ENCODE measurements at places on chromosomes 2 and 18.

- DNase-seq, result no peak
Measured at GRCh38 chr18:64287926-64288325, 139.0 kb upstream of the LINC00305 start.

- no peak for DNase-seq
Measured at GRCh38 chr2:192043216-192043870, 151.4 kb downstream of the TMEFF2 start.

- DNase-seq, result no peak
Measured at GRCh38 chr2:138622613-138623012, 121.0 kb downstream of the SPOPL start.

- DNase-seq, result no peak
Measured at GRCh38 chr2:235049069-235049468, 97.3 kb downstream of the SH3BP4 start.

DNA sequence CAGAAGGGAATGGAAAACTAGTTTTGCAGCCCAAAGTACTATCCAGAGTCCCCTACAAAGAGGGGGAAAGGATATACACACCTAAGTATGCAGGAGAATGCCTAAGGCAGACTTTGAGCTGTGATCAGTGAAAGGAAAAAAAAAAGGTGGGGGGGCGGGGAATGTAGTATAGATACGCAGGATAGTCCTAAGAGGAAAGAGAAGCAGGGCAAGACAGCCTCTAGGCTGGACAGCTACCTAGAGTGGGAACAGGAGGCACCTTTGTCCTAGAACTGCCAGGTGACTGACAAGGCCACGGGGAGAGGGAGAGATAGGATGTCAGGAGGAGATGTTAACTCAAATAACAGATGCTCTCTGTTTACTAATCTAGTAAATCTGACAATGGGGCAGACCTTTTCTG lies 6.0 kb downstream of the REEP1 start:
- no peak for DNase-seq

DNA sequence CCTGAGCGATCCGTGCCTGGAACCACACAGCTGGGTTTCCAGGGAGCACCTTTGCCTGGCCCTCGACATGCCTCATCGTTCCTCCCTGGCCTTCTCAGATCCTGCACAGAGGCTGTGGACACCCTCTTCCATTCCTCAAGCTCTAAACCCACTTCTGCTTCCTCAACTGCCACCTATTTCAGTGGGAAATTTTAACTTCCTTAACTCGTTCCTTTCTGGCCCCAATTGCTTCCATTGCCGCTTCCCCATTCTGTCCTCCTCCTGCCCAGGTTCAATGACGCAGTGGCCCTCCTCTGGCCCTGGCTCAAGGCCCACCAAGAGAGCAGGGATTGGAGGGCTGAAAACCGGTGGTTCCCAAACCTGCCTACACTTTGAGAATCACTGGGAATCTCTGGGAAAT lies 4.8 kb upstream of the B3GNT7 start:
- DNase-seq, result no peak

DNA sequence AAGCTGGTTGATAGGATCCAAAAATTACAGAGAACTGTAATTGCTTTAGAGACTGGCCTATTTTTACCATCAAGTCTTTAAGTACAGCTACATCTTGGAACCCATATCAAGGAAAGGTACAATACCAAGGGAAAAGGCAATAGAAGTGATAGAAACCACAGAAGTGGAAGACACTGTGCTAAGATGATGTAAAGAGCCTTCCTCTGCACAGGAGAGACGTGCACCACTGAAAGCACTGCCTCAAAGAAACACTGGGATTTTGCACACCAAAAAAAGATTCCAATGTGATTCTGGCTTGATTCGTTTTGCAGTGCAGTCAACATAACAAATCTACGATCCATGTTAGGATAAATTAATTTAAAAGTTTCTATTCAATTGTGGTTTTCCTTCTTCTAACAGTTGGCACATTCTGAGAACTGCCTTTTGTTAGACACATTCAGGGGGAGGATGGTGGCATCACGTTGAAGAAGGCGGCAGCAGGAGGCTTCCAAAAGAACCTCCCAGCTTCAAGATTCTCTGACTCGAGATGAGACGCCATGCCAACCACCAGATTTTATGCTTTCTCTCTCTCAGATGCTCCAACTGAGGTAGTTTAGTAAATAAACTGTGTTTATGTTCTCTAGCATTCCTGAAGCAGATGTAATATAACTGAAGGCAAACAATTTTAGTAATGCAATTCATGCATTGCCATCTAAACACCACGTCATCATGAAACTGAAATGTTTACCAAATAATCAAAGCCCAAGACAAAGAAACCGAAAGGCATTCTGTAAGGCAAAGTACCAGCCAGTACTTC lies 102.9 kb downstream of the BCL2 start:
- DNase-seq, result no peak

- DNase-seq, result peak; percentile 79
Measured at GRCh38 chr2:1591978-1592907, 152.1 kb downstream of the PXDN start.

GRCh38 chr2:38152913-38153312 lies 77.0 kb upstream of the CYP1B1 start:
- no peak for DNase-seq

- no peak for DNase-seq
Measured at GRCh38 chr2:11891028-11891427, 144.6 kb downstream of the LPIN1 start.
